ENCODE measurements at places on chromosomes 1 and 21. TPM values are rescaled to one million over a fixed set of nuclear protein-coding genes. Genes with fewer than 3 reads are reported as not detected.

- DNase-seq, result no peak
Measured at GRCh38 chr1:70979881-70980280, 67.7 kb downstream of the PTGER3 start.

DNA sequence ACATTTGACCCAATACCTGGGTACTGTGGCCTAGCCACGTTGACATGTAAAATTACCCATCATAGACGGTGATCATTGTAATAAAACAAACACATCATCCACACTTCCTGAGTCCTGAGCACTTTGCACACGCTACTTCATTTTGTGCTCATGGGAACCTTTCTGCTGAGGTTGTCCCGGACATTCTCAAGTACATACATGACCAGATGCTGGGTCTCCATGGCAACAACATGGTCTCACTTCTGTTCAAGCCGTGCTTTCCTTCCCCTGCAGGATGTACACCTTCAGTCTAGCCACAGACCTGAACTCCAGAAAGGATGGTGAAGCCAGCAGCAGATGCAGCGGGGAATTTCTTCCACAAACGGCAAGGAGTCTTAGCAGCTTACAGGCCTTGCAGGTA is 22.7 kb downstream of the UBASH3A start:
- no peak for DNase-seq

CASP9 gene
- total RNA-seq, result 17.0 TPM

DNA sequence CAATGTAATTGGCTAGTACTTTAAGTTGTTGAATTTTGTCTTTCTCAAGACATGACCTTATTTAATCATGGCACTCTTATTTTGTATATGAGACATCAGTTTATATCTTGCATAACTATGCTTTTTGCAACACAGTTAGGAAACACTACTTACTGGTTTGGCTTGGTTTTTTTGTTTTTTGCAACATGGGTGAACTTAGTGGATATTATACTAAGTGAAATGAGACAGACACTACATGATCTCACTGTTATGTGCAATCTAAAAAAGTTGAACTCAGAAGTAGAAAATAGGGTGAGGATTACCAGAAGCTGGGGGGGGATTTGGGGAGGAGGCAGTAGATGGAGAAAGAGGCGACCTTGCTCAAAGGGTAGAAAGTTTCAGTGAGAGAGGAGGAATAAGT is 132.1 kb downstream of the PLA2G4A start:
- DNase-seq, result no peak

MIXL1 gene
- not detected for total RNA-seq

- no peak for DNase-seq
Measured at GRCh38 chr1:85943526-85943925, 213.0 kb downstream of the COL24A1 start.

DNA sequence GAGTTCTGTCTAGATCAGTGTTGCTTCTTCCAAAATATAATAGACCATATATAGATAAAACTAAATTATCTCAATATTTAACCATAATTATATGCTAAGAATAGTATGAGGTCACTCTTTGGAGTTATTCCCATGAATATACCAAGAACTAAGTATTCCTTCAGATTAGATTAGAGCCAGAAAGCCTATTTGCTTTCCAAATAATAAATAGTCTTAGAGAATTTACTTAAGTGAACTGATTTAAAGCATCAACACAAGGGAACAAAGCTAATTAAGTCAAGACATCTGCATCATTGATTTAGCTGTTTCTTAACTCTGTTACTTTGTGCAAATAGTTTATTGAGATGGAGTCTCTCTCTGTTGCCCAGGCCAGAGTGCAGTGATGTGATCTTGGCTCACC is 35.7 kb downstream of the FNBP1L start:
- no peak for DNase-seq

GRCh38 chr1:164051782-164052181 is 507.2 kb upstream of the PBX1 start:
- no peak for DNase-seq

GRCh38 chr1:231219422-231220401 is 21.3 kb upstream of the GNPAT start:
- DNase-seq, result no peak

- DNase-seq, result no peak
Measured at GRCh38 chr1:206739411-206740076, 31.0 kb upstream of the IL19 start.

DNA sequence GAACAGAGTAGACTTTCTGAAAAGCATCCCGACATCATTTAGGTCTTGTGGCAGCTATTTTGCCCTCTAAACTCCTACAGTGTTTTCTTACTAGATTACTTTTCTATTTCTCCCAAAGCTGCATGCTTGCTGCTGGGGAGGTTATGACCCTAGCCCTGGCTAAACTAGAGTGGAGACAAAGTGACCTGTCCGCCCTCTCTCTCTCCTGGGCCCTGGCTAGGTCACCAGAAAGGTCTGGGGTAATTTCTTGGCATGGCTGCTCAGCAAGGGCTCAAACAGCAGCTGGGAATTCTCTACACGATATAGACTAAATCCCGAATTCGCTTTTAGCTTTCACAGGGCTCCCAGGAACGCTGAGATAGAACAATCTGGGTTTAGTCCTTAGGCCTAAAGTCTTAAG is 84.5 kb upstream of the KCNE2 start:
- no peak for DNase-seq

Data from H4 (cell line).